ENCODE measurements at places on chromosomes 1 and 21.

- no peak for DNase-seq
These were observed 166.8 kb upstream of the CAMK1G start for GRCh38 chr1:209416716-209417115.

- peak; percentile 44 for DNase-seq
These were observed 9.5 kb upstream of the TBCE start for GRCh38 chr1:235357485-235358373.

DNA sequence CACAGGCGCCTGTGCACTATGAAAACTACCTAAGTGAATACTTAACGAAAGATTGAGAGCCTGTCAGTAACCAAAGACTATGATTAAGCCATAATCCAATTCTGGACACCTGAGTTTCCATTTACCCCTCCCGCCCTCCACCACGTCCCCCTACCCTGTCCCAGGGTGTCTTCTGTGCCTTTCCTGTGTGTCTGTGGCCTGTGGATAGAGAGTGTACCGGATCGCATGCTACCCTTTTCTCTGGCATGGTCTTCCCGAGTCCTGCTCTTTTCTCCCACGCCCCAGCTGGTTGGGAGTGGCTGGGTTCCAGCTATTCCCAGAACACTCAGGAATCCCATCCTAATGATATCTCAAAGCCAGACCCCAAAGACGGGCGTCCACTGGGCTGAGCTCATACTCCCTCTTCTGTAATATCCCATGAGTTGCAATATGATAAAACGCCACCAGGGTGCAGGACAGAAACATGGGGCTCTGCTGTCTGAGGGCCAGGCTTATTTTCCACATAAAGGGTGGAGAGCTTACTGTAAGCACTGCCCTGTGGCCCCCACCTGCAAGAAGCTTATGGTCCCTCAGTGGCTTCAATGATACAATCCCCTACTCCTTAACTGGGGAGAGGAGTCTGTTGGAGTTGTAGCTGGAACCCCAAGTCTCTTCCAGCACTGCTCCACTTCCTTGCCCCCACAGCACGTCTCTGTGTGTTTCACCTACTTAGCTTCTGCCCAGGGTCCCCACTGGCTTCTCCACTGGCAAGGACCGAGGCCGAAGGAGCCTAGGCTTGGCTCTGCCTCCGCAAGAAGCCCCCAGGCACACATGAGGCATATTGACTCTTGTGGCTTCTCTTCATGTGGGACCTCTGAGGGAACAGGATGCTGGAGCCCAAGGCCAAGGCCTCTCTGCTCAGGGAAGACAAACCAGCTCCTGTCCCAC is 17.6 kb upstream of the ALX3 start:
- DNase-seq = peak; percentile 69

- no peak for DNase-seq
These were observed 44.9 kb upstream of the FOXD3 start for GRCh38 chr1:63277195-63278192.

DNA sequence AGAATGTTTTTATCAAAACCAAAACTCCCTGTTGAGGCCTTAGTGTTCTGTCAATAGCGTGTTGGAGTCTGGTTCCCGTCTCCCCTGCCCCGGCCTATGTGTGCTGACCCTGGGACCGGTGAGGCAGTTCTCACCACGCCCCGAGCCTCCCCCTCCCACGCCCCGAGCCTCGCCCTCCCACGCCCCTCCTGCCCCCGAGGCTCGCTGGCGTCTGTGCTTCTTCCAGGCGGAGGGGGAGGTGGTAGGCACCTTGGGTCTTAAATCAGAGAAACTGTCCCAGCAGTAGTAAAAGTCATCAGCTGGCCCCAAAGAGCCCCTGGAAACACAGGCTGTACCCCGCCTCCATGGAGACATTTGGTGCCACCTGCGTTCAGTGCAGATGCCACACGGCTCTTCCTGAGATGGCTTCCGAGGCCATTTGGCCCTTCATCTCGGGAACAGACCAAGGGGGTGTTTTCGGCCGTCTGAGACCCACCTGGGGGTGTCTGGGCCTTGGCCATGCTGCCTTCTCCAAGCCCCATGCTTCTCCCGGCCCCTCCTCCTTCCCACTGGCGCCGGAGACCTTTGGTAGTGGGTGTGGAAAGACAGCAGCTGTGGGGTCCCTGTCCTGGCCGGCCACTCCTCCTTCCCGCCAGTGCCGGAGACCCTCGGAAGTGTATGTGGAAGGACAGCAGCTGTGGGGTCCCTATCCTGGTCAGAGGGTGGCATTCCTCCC is 44.7 kb downstream of the SKI start:
- DNase-seq = no peak

DNA sequence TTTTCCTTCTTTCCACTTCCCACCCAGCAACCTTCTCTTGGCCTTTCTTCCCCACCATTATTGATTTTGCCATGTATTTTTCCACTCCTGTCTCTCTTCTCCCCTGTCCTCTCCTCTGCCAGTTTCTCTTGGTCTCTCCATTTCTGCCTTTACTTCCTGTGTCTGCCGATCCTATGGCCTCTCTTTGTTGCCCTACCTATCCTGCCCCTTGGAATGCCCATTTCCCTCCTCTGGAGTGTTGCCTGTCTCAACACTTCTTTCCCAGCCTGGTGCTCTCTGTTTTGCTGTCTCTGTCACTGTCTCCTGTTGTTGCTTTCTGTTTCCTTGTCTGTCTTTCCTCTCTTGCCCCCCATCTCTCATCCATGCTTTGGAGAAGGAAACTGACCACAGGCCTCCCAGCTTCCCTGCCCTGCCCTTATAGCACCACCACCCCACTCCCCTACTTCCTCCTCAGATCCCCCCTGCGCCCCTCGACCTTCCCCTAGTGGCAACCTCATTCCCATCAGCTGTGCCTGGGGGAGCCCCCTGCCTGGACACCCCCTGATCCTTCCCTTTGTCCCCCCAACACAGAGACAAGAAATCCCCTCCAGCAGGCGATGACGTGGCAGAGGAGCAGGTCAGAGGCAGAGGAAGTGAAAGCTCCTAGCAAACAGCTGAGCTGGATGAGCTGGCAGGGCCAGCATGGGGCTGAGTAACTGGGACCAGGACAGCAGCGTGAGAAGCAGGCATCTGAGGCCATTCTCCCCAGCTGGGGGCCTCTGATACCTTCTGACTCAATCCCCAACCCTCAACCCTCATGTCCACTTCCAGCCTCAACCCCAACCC is 6.6 kb upstream of the ETV3L start:
- no peak for DNase-seq

DNA sequence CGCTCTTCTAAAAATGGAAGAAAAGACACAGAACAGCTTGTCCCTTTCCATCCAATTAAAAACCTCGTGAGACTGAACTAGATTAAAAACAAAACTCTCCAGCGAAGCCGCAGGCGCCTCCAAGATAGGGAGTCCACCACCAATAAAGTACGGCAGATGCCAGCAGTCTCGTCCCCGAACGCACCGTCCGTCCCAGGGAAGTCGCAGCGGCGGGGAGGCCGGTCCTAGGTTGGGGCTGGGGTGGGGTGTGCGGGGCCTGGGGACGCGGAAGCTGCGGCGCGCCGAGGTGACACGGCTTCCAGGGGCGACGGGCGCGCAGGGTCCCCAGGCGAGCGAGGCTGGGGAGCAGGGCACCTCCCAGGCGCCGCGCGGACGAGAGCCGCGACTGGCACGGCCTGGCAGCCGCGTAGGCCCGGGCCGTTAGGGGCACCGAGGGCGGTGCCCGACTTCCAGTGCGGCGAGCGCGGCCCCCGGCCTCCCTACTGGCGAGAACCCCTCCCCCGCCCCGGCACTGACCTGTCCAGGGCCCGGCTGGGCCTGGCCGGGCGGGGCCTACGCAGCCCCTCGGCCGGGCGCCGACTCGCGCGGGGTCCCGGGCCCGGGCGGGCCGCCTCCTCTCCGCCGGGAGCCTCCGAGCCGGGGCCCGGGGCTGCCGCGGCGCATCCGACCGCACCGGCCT is 28.3 kb upstream of the A3GALT2 start:
- DNase-seq = no peak

DNA sequence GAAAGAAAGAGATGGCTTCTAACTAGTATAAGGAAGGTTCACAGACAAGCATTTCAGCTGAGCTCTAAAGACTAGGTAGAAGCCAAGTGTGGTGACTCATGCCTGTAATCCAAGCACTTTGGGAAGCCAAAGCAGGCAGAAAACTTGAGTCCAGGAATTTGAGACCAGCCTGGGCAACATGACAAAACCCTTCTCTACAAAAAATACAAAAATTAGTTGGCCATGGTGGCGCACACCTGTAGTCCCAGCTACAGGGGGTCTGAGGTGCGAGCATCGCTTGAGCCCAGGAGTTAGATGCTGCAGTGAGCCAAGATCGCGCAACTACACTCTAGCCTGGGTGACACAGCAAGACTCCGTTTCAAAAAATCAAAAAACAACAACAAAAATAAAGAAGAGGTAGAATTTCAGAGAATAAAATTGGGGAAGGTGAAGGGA is 27.8 kb downstream of the FBXO42 start:
- DNase-seq = peak; percentile 13

- DNase-seq = no peak
These were observed 49.0 kb downstream of the BRINP2 start for GRCh38 chr1:177219554-177220458.

DNA sequence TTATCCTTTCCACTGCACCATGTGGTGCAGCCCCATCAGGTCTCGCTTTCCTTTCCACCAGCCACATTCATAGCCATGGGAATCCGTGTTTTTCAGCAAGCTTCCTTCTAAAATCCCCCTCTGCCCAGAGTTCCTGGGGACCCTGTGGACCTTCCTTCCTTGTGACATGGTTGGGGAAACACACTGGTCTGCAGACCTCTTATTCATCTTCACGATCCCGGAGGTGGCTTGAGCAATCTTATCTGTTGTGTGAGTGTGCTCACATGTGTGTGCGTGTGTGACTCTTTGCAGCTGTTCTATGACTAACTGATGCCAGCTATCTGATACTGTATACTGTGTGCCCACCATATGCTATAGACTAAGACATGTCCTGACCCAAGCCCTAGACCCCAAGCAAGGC is 15.6 kb upstream of the IL10 start:
- no peak for DNase-seq

DNA sequence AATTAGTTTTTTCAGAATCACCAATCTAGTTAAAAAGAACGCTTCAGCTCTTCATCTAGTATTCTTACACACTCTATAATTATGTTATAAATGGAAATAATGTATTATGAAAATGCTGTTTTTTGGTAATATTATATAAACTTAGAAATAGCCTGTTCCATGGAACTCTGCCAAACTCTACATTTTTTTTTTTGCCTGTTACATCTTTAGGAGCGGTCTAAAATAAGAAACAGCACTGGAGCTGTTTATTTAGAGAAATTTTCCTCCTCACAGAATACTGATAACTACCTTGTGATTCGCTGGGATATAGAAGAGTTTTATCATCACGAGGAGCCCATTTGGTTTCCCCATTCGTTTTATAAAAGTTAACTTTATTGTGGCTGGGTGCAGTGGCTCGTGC is 58.5 kb downstream of the PKN2 start:
- no peak for DNase-seq

- DNase-seq = no peak
These were observed 506.8 kb downstream of the MATN1 start for GRCh38 chr1:30216602-30217001.

DNA sequence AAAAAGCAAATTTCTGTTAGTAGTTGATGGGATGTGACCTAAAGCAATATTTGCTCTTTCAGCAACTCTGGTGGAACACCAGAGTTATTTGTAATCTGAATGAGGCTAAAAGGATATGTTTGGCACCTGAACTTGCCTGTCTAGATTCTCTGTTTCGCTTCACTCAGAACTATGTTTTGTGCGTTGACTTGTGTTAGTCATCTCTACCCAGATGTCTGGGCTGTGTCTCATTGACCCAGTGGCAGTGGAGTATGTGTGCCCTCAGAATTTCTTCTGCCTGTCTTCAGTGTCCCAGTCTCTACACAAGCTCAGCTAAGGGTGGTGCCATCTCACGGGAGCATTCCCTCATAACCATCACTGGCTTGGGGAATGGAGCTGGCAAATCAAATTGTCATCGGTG is 13.9 kb downstream of the KCNK1 start:
- DNase-seq = no peak

GRCh38 chr1:93436496-93436895 is 11.4 kb upstream of the FNBP1L start:
- no peak for DNase-seq

DNA sequence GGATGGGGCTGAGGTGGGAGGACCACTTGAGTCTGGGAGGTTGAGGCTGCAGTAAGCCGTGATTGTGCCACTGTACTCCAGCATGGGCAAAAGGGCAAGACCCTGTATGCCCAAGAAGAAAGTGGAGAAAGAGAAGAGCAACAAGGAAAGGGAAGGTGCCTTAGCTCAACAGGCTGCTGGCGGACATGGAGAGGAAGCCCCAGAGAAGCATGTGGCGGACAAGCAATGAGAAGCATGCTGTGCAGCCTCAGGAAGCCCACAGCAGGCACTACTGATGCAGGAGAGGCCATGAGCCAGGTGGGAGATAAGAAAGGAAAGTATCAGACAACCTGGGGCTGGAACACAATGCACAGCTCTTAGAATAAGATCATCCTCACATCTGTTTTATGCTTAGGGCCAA is 32.6 kb upstream of the GNG4 start:
- no peak for DNase-seq

DNA sequence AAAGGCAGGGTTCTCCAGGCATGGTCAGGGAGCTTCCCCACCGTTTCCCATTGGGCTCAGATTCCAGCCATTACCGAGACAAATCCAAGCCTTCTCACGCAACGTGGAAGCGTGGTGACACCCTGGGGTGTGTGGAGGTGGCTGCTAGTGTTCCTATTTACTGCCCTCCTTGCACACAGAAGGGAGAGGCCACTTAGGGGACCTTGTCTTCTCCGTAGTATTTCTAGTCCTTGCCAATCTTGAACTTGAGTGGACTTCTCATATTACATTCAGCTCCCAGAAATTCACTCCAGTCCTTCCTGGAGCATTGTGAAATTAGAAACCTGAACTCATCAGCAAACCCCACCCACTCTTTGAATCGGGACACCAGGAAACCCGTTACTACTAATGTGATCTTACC is 131.6 kb downstream of the AJAP1 start:
- DNase-seq = no peak

DNA sequence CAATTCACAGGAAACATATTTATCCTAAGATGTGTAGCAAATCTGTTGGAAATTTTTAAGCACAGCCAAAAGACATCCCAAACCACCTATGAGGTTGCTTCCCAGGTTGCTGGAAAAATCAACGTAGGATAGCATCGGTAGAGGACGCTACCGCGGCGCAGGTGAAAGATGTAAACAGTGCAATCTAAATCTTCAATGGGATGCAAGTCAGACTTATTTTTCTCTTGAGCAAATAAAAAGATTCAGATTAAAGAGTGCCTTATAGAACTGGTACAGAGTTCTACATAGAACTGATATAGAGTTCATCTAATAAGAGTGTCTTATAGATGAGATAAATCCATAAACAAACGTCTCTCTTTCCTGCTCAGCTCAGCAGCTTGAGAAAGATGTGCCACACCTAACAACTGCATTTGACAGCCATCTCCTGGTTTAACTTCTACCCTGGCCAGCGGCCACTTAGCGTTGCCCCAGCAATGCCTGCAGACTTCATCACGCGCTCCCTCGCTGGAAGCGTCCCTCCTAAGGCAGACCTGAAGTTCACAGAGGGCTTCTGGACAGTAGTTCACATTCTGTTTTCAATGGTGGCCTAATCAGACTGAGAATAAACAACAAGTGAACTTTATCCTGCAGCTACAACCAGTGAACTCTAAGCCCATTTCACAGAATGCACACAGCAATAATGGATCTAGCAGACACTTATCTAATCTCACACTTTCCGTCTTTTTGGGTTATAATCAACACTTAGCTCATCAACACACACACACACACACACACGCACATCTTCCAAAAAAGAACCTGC is 164.5 kb downstream of the TOMM20 start:
- DNase-seq = no peak

- DNase-seq = peak; percentile 32
These were observed 136.8 kb upstream of the RUNX3 start for GRCh38 chr1:25066731-25067517.
